NCI-H446 (cell line): ENCODE measurements at places on chromosomes 4 and X.

GRCh38 chrX:123340696-123341095 lies 156.6 kb downstream of the GRIA3 start:
- no peak for DNase-seq

- no peak for DNase-seq
Observed at GRCh38 chr4:74098427-74098994, 484 bp downstream of the CXCL2 start.

DNA sequence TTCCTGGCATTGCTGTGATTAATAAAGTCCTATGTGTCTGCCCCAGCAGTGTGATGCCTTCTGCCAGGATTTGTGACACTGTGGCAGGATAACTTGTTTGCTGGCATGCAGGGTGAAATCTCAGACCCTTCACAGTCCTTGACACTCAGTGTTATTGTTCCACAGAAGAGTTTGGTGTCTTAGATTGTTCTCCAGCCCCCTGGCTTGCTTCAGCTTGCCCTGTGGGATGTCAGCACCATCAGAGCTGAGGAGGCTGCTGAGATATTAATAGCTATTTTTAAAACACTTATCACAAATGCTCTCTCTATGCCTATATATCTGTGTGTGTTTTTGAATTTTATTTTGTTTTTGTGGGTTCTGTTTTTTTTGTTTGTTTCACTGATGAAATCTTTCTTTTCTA lies 136.9 kb downstream of the TSPAN5 start:
- DNase-seq = no peak

DNA sequence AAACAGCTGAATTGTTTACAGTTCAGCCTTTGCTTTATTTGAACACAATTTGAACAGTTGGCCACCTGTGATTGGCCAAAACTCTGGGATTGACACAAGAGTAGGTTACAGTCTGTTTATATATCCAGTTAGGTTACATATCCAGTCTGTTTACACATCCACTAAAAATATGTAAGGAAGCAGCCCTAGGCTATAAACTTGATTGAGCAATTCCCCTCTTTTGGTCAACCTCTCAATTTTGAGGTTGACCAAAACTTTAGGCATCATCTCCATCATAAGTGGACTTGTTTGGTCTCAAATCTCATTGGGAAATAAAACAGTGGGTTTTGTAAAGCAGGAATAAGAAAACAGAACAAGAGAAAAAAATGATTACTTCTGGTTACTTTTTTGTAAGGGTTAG lies 190.8 kb downstream of the SPATA18 start:
- DNase-seq = no peak

GRCh38 chr4:35970366-35970960 lies 273.9 kb downstream of the ARAP2 start:
- no peak for DNase-seq

DNA sequence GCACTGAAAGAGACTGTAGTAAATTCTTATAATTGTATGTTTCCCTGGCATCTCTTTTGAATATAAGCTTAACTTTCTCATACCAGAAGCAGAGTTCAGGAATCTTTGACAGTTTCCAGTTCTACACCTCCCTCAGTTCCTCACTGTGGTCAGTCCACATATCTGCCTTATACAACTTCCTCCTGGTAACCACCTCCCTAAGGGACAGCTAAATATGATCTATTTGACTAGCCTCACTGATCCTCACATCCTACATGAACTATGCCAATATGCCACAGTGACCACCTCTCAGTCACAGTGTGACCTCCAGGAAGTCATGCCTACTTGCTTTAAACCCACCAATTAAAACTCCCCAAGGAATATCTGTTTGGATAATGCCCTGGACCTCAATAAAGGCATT lies 51.6 kb upstream of the HDAC8 start:
- no peak for DNase-seq

GRCh38 chrX:19177721-19178120 lies 55.5 kb upstream of the ADGRG2 start:
- no peak for DNase-seq

DNA sequence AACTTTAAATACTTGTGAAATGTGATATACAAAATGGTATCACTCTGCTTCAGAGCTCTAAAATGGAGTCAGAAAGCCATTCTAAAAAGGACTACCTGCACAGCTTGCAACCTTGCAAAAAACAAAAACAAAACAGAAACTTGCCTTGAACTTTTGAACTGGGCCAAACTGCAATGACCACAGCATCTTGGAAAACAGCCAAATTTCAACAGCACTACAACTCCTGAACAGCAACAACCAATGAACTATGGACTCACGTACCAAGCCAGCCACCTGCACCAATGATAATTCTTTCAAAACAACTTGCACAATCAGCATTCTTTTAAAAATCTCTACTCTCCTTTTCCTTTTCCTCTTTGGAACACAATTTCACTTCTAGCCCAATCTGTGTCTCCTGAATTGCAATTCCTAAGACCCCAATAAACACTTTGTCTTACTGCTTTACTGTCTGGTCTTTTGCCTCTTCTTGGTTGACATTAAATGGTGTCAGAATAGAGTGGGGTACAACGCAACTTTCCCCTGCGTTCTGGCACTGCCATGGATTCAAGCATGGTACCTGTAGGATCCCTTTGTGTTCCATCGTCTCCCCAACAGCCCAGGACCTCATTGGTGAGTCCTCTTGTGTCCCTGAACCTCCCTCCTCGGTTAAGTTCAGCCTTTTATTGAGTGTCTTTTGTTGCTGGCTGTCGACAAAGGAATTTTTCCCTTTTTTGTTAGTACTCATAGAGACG lies 35.7 kb upstream of the FMR1 start:
- DNase-seq = no peak

DNA sequence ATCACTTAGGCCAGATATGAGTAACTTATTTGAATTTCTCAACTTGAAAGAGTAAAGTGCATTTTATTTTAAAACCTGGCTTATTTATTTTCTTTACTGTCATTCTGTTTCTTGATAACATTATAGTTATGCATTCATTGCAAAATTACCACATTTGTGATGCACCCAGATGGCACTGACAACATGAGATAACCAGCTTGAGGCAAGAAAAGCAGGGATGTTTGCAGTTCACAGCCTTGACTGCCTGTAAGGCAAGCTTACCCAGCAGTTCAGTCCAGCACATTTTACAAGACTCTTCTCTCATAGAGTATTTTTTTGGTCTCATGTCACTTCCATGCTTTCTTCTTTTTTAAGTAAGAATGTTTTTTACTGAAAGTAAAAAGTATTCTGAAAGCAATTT lies 25.3 kb upstream of the EPGN start:
- no peak for DNase-seq

GRCh38 chr4:84366161-84366560 lies 132.9 kb downstream of the NKX6-1 start:
- DNase-seq = peak; percentile 24

DNA sequence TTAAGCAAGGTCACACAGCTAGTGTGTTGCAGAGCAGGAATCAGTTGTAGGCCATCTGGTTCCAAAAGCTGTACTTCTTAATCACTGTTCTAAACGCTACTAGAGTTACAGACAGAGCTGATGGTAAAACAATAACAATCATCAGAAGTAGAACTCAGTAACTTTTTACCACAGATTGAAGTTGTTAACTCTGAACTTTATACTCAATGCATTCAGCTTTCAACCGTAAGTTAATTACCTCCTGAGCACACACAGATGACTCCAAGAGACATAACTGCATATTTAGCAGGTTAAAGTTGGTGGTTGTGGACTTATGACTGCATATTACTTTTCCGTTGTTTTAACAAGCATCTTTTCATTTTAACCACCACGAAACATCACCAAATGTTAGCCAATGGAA lies 127.3 kb downstream of the PRSS12 start:
- DNase-seq = no peak

GRCh38 chr4:143185253-143186107 lies 763 bp downstream of the USP38 start:
- DNase-seq = no peak

- no peak for DNase-seq
Observed at GRCh38 chrX:110836451-110836850, 40.8 kb upstream of the CHRDL1 start.

DNA sequence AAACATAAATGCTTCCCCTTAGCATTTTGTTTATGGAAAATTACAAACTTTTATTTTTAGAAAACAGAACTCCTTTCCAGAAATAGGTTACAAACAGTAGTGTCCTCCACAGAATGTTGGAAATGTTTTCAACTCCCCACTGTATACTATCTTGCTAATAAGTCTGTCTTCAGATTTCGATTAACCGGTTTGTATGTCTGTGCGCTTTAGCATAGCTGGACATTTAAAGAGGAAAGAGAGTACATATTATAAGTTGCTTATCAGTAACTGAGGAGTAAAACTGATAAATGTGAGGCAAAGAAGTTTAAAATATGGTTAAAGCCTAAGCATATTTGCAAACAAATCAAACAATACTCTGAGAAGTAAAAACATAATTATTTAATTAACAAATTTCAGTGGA lies 3.4 kb downstream of the CXCL8 start:
- DNase-seq = no peak
